ENCODE measurements at places on chromosomes 5 and 9.
A peak's percentile ranks its signal among the peaks of the same experiment; 100 is the strongest.

DNA sequence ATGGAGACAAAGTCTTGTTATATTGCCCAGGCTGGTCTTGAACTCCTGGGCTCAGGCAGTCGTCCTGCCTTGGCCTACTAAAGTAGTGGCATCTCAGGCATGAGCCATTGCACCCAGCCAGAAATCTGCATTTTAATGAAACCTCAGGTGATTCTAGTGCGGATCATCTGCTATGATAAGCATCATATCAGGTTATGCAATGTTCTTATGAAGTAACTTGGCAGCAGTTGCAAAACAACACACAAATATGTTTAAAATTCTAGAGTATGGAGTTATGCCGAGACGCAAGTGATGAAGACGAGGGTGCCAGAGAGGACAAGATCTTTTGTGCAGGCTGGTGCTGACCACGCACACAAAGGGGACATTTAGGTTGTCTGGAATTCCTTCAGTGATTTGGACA lies 153.2 kb upstream of the MEF2C start:
- DNase-seq = no peak

DNA sequence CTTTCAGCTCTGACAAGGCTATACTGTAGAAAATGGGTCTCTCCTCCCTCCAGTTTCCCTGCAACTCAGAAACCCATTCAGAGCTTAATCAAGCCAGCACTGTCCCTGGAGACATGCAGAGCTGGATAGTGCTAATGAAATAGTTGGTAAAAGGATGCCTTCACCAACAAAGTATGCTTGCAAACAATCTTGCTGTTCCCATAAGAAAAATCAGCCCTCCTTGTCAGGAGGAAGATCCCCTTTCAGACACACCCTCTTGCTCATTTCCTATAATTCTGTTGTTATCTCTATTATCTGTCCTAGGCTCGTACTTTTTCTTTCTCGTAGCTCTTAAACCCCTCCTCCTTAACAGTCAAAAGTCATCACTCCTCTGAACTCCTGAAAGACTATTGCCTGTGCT lies 9.9 kb upstream of the OSMR start:
- no peak for DNase-seq

DNA sequence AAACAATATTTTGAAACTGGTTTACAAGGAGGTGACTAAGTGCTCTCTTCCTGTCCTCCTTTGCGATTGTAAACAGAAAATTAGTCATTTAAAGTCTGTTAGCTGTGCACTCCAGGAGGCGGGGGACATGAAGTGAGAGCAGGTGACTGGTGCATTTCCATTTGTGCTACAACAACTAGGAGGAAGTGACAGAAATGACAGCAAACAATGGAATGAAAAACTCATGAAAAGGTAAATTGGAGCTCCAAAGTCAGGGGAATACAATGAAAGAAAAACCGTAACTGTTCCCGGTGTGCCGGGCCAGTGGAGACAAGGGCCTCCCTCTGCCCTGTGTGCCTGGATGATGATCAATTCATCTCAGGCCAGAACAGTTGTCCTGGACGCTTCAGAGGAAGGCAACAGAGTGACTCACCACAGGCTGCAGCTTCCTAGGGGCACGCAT lies 439.9 kb downstream of the GADD45G start:
- DNase-seq = peak; percentile 56

DNA sequence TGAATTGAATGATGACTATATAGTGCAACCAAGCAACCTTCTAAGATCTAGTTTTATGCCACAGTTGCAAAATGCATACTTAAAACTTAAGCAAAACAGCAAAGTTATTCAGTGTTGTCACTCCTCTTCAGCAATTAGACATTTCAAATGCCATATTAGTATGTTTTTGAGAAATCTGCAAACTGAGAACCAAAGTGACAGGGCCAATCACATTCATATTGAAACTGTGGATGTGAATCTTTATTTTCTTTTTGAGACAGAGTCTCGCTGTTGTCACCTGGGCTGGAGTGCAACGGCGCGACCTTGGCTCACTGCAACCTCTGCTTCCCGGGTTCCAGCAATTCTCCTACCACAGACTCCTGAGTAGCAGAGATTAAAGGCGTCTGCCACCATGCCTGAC lies 249.2 kb upstream of the EFNA5 start:
- DNase-seq = no peak

GRCh38 chr5:80755626-80756025 lies 100.8 kb upstream of the DHFR start:
- no peak for DNase-seq

DNA sequence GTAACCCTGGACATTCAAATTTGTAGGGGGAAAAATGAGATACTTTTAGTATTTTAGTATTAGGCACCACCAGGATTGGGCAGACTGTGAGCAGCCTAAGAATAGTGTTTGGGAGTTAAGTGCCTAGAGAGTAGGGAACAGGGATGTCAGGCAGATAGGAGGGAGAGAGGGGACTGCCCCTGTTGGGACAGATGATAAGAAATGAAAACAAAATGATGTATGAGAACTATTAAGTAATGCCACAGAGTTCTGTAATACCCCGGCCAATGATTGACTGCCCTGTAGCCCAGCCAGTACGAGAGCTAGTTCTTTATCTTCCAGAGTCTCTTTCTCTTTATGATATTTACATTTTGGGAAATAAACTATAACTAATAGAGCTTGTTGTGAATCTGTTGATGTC lies 24.4 kb downstream of the ARHGAP26 start:
- no peak for DNase-seq

DNA sequence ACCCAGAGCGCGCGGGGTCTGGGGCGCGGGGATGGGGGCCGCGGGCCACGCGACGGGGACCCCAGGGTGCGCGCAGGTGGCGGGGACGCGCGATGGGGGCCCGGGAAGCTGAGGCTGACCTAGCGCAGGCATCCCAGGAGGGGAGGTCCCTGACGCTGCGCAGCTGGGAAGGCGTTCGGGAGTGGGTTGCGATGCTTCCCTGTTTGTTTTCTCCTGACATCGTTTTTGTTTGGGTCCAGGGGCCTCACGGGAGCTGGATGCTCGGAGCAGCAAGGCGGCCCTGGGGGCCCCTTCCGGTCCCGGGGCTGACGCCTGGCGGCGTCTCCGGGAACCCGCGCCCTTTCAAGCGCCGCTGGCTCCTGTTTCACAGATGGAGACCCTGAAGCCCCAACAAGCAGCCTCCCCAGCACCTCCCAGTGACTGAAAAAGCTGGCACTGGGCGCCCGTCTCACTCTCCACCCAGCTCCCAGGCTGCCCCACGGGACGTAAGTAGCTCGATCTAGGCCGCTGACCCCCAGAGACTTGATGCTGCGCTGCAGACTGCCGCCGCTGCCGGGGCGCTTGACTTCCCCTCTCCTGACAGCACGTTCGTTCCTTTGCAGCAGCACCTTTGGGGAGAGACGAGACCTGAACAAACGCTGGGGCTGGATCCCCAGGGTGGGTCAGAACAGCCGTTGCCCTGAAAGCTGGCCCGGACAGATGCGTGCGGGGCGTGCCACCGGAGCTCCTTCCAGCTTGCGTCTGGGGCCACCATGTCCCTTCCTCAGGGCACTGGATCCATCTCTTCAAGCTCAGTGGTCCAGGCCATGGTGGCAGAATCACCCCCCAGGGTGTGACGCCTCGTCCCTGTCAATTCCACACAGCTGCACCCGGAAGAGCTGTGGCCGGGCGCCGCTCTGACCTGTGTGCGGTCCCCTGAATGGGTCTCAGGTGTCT lies 593 bp downstream of the BRD3OS start:
- DNase-seq = peak; percentile 24

DNA sequence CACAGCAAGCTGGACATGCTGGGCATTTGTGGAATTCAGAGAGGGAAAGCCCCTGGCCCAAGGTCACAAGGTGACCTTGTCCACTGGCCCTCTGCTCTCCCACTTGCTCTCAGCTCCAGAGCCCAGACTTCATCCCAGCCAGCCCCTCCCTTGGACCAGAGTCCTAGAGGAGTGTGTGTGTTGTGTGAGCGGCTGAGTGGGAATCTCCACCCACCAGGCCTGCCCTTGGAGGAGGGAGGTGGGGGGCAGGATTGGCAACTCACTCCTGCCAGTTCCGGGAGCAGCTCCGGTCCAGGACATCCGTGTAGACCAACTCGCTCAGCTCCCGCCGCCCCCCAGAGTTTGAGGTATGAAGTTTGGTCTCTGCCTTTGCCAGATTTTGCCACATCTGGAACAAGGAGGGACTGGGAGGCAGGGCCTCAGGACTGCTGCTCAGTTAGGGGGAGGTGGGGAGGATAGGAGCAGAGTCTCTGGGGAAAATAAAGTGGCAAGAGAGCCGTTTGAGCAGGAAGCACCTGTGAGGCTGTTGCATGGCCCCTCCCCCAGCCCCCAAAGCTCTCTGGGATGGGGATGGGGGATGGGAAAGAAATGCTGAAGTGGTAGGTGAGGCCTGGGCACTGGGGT lies 1.4 kb downstream of the MZB1 start:
- DNase-seq = peak; percentile 75

- DNase-seq = no peak
These were observed 51.5 kb upstream of the HSPB3 start for GRCh38 chr5:54403885-54404416.

GRCh38 chr5:31182136-31182535 lies 11.3 kb upstream of the CDH6 start:
- no peak for DNase-seq

- DNase-seq = no peak
These were observed 48.8 kb downstream of the CD180 start for GRCh38 chr5:67147760-67148159.

GRCh38 chr9:27183131-27183530 lies 74.1 kb downstream of the TEK start:
- no peak for DNase-seq

DNA sequence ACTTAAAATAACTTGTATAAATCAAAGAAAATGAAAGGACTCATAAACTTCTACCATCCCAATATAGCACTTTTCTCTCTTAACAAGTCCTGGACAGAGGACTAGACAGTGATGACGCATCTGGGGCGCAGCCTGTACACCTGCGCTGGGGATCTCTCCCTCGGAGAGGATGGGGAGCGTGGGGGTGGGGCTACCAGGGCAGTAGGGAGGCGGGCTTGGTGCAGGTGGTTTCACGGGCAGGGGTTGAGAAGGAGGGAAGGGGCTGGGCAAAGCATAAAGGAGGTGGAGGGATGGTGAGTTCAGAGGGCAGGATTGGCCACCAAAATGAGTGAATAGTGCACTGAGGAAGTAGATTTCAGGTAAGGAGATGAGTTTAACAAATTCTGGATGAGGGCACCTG lies 41.1 kb downstream of the STC2 start:
- no peak for DNase-seq

- peak; percentile 74 for DNase-seq
These were observed 284.9 kb upstream of the IRX1 start for GRCh38 chr5:3310541-3311261.

- no peak for DNase-seq
These were observed 7.3 kb upstream of the RGS3 start for GRCh38 chr9:113456235-113456634.

- DNase-seq = no peak
These were observed 212.5 kb upstream of the IER5L start for GRCh38 chr9:129390541-129390940.

GRCh38 chr5:153907170-153907775 lies 131.4 kb downstream of the FAM114A2 start:
- no peak for DNase-seq

- no peak for DNase-seq
These were observed 24.0 kb downstream of the HSD17B4 start for GRCh38 chr5:119476341-119476740.

DNA sequence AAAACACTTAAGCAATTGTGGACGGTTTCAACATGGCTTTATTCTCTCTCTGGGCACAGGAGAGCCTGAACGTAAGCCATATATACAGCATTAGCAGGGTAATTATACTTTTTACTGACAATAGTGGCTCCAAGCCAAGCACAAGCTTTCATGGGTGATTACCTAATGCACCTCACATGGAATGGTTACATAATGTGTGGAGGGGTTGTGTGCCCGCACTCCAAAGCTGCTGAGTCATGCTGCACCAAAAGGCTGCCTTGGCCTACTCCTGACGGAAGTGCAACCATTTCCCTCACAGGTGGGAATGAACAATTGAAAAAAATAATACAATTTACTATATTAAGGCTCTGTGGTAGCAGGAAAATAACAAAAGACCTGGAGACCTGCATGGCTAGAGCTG lies 86.5 kb upstream of the ATP10B start:
- DNase-seq = no peak

DNA sequence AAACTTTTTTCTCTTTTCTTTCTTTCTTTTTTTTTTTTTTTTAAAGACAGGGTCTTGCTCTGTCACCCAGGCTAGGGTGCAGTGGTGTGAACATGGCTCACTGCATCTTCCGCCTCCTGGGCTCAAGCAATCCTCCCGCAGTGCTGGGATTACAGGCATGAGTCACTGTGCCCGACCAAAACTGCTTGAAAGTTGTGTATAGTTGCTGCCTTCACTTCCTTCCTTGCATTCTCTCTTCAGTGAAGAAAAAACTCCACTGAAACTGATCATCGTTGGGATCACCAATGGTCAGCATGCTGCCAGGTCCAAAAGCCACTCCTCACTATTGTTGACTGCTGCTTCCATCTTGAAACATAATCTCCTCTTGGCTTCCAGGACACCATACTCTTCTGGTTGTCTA lies 66.6 kb upstream of the CTNNA1 start:
- no peak for DNase-seq

DNA sequence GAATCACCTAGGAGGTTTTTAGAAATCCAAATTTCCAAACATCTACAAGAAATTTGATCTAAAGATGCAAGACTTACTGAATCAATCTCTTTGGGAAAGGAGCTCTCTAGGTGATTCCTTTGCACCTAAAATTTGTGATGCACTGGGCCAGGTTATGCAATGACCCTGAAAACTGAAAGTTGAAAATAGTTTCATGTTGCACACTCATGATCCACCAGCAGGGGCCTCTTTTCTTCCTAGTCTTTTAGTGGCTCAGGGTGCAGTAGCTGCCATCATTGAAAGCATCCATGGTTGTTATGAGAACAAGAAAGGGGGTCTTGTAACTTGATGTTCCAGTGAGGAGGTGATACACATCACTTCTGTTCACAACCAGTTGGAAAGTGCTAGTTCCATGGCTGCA lies 486.8 kb downstream of the PSAT1 start:
- DNase-seq = peak; percentile 13

DNA sequence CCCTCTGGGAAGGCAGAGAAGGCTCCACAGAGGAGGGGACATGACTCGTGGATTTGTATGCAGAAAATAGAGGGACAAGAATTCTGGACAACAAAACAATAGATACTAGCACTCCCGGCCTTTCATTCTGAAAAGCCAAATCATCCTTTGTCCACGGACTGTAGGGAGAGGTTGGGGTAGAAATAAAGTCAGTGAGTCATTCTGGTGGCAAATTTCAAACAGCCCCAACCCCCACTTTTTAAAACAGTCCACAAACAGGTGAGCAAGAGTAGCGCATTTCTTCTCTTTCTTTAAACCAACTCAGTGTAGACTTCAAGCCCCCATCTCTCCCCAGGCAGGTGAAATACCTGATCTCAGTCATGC lies 56.1 kb downstream of the PTPDC1 start:
- no peak for DNase-seq

DNA sequence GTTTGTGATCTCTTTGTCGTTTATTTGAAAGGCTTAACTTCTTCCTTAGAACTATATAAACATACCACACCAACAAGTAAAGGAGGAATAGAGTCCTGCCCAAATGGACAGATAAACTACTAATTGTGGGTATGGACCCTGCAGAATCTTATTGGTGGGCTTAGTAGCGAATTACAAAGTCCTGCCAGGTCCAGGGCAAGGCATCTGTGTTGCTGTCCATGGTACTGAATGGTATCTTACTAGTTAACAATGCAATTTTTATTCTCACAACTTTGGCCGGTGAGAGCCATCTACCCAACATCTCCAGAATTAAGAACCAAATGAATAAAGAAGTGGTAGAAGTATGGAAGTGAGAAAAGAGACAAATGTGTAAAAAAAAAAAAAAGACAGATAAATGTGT lies 1782.4 kb upstream of the WWC1 start:
- DNase-seq = peak; percentile 26

- no peak for DNase-seq
These were observed 1.1 kb upstream of the ARSI start for GRCh38 chr5:150303660-150304386.
